ENCODE measurements at places on chromosomes 3 and 15.

GRCh38 chr3:184806567-184807271 lies 5.2 kb upstream of the VPS8 start:
- no peak for DNase-seq

GRCh38 chr3:129226374-129226773 lies 23.0 kb upstream of the COPG1 start:
- no peak for DNase-seq

DNA sequence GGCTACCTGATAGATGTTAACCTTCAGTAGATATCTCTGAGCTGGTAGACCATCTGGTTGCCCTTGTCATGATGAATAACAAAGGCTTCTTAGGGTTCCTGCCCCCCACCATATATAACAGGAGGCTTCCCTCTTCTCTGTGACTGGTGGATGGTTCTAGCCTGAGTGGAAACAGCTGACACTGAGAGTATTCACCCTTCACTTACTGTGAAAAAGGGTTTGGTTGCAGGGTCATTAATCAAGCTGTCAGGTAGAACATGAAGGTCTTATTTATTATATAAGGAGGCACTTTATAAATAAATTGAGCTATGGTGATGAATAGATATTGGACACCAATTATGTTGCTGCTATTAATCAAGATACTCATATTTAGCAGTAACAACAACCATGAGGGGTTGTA lies 58.6 kb downstream of the CACNA2D3 start:
- no peak for DNase-seq

GRCh38 chr15:70920981-70921696 lies 28.5 kb downstream of the LRRC49 start:
- DNase-seq: no peak

DNA sequence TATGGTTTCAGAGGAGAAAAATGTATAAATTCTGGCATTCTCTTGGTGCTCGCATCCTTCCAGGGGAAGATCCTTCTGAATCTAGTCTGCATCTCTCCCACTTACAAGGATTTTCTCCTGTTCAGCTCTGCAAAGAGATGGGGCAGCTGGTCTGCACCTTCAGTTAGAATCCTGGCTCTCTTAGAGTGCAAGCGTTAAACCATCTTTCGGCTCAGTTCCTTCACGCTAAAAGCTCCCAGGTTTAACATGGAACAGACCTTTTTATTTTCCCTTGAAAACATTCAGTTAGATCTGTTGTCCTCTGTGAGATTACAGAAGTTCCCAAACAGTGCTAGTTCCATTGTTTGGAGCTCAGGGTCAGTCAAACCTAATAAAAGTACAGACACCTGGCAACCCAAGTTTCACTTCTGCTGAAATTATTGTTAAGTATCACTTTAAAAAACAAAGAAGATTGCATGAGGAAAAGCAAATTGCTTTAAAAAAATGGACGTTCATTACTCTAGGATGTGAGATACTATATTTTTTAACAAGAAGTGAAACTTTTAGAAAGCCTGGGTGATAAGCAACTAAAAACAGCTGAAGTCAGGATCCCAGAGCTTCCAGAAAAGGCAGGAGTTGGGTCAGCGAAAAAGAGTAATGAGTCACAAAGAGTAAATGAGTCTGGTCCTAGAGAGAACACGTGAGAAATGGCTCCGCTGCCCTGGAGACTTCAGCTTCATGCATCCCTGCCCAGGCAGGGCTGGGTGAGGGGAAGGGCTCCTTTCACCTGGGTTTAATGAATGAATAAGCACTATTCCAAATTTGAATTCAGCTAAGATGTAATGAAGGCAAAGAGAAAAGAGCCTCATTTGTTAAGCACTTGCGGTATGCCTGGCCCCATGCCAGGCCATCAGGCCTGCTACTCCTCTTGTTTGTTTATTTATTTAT lies 63.3 kb downstream of the ABTB1 start:
- DNase-seq: no peak

GRCh38 chr15:69568173-69569009 lies 115.8 kb downstream of the RPLP1 start:
- DNase-seq: no peak

- DNase-seq: no peak
These were observed 230.5 kb upstream of the CHRNA7 start for GRCh38 chr15:31799715-31800321.

- no peak for DNase-seq
These were observed 54.1 kb upstream of the FURIN start for GRCh38 chr15:90814191-90814821.

DNA sequence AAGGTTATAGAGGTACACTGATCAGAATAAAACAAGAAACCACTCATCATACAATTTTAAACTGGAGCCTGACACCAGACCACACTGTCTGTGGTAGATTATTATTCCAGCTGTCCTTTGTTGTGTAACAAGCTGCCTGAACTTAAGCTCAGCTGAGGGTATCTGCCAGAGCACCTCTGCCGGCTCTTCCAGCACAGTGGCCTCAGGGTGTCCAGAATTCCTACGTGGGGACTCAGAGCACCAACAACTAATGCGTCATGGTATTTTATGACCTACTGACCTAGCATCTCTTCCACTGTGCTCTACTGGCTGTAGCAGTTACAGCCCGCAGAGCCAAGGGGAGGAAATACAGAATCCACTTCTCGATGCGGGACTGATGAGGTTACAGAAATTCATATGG lies 15.6 kb upstream of the RAF1 start:
- DNase-seq: no peak

- DNase-seq: no peak
These were observed 4.4 kb upstream of the SSR3 start for GRCh38 chr3:156559321-156559720.

DNA sequence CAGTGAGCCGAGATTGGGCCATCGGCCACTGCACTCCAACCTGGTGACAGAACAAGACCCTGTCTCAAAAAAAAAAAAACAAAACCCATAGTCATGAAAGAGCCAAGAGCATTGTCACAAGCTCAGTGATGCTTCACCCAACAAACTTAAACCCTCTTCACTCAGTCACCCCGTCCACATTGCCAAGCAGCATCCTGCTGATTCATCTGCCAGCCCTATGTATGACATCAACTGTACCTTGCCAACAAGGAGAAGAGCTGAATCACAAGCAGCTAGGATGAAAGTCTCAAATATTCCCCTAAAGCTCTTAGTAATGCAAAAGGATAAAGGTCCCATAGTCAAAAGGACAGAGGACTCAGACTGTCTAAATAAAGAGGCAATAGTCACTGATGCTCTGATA lies 90.0 kb downstream of the ANO10 start:
- no peak for DNase-seq

DNA sequence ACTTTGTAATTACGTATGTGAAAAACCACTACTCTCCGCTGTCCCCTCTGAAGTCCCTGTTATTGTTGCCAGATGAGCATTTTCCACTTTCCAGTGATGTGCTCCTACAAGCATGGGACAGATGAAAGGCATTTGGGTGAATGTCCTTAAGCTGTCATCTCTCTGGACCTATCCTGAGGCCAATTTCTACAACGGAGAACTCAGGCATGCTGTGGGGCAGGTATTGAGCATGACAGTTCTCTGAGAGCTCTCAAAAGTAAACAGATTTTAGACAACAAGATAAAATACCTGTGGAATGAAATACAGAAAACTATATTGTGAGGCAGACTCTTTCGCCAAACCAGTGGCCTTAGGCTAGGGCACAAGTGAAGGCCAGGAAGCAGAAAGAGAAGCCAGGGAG lies 656.5 kb upstream of the NR2F2 start:
- DNase-seq: no peak

DNA sequence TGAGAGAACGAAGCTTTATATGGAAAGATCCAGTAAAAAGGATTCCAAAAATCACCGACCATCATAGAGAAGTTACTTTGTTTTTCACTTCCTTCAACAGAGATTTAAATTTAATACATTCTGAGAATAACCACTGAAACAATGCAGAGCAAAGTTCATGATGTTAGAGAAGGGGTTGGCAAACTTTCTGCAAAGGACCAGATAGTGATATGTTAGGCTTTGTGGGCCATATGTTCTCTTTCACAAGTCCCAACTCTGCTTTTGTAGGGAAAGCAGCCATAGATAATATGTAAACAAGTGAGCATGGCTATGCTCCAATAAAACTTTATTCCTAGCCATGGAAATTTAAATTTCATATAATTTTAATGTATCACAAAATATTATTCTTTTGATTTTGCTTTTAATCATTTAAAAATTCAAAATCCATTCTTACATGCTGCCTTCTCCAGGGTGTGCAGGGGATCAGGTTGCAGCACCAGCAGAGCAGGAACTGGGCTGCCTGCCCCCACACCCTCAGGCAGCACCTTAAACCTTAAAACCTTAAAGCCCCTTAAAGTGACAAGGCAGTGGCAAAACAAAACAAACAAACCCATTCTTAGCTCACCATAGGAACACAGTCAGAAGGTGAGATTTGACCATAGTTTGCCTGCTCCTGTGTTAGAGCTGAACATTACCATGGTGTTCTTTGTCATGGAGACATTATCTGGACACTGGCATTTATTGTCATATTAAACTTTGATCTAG lies 16.9 kb upstream of the IGSF10 start:
- no peak for DNase-seq

Data from stimulated activated CD8-positive, alpha-beta memory T cell treated with anti-CD3 and anti-CD28 coated beads, Interleukin-4, amount 100 ng/mL, for 24 hours (primary cell).